ENCODE measurements at places on chromosomes 5 and 9. TPM values are rescaled to one million over a fixed set of nuclear protein-coding genes. Genes with fewer than 3 reads are reported as not detected.

DNA sequence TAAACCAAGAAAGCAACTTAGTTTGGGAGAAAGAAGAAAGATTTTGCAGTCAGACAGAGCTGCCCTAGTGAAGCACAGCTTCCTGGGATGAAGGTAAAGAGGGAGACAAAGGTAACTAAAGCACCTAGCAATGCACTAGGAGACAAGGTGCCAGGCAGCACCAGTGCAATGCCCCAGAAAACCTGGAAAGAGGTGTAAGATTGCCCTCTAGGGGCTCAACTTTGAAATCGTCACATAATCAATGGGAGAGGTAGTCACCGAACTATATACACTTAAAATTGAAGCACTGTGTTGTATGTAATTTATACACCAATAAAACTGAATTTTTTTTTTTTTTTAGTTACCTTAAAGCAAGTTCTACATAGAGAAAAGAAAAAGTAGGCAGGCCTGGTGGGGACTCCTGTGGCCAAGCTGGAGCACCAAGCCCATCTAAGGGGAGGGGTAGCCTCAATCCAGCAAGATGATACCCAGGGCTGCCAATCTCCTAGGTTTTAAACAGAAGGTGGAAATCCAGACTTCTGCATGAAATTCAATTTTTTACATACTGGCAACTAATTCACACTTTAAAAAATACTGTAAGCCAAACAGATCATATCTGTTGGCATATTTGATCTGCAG is 48.2 kb downstream of the CDK5RAP2 start:
- no peak overlapping the region for H3K4me3 ChIP-seq
- H3K27me3 ChIP-seq: no peaks in the 10 kb centered on the region
- no peaks in the 10 kb centered on the region for H3K4me1 ChIP-seq
- DNase-seq: no peak
- peaks cover 96% of the 10 kb centered on the region for H3K36me3 ChIP-seq

- no peak for DNase-seq
- no peaks in the 10 kb centered on the region for H3K4me1 ChIP-seq
- no peaks in the 10 kb centered on the region for H3K27me3 ChIP-seq
Observed at GRCh38 chr9:28834156-28834555, 1260.9 kb upstream of the C9orf72 start.

DNA sequence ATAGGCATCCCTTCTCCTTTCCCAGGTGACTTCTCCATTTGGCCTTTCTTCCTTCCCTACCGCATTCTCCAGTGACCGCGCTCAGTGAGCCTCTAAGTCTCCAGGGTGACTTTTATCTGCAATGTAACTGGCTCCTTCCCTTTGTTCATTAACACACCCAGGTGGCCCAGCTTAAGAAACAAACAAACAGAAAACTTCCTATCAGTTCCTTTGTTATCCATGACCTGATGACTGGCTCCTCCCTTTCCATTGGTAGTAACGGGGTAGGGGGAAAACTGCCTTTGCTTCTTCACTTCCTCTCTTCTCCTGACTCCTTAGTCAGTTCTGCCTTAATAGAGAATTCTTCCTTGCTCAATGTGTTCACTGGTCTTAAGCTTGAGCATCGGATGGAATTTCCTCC is 7.0 kb upstream of the SH3GL2 start:
- H3K27me3 ChIP-seq: no peaks in the 10 kb centered on the region
- H3K4me1 ChIP-seq: no peaks in the 10 kb centered on the region
- H3K27ac ChIP-seq: no peak overlapping the region
- H3K36me3 ChIP-seq: no peaks in the 10 kb centered on the region
- no peak overlapping the region for H3K4me3 ChIP-seq

DNA sequence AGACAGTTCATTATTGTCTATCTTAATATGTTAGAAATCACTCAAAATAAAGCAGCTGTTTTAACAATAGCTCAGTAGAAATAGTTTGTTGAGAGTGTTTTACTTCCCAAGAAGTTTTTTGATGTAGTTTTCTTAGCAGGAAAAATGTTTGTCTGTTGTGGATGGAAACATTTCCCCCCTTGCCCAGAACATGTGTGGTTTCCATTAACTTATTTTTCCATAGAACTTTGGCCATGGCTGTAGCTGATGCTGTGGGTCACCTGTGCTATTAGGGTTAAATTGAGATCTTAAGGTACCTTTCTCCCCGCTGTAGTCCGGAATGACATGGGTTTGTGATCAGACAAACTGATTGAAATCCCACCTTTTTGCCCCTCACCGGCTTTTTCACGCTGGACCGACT is 294.9 kb downstream of the FANCC start:
- no peaks in the 10 kb centered on the region for H3K4me1 ChIP-seq
- H3K27ac ChIP-seq: no peak overlapping the region
- no peak overlapping the region for H3K4me3 ChIP-seq
- H3K36me3 ChIP-seq: no peaks in the 10 kb centered on the region

- no peaks in the 10 kb centered on the region for H3K27me3 ChIP-seq
- DNase-seq: no peak
- no peaks in the 10 kb centered on the region for H3K4me1 ChIP-seq
- H3K36me3 ChIP-seq: no peaks in the 10 kb centered on the region
- no peak overlapping the region for H3K4me3 ChIP-seq
- H3K27ac ChIP-seq: no peak overlapping the region
Observed at GRCh38 chr5:161507591-161507990, 38.9 kb downstream of the GABRB2 start.

- H3K4me1 ChIP-seq: no peaks in the 10 kb centered on the region
- H3K36me3 ChIP-seq: no peaks in the 10 kb centered on the region
- no peak for DNase-seq
- H3K27ac ChIP-seq: no peak overlapping the region
Observed at GRCh38 chr5:112555197-112555596, 136.1 kb upstream of the EPB41L4A start.

DNA sequence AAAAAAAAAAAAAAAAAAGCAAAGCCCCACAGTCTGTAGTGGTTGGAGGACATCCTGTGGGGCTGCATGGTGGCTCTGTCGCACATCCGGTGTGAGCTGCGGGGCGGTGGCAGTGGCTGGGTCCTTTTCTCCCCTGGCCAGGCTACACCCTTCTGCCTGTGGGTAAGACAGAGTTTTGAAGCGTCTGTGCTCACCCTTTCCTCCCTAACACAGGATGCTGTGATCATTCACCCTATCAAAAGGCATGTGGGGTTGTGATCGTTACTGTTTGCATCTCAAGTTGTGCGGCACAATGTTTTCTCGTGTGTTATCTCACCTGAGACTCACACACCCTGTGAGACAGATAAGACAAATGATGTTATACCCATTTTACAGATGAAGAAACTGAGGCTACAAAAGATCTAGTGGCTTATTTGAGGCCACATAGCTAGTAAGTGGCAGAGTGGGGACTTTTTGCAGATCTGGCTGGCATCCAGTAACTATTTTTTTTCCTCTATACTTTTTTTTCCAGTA is 17.5 kb downstream of the IRF1 start:
- no peak overlapping the region for H3K27ac ChIP-seq
- no peak overlapping the region for H3K4me3 ChIP-seq
- H3K36me3 ChIP-seq: no peaks in the 10 kb centered on the region
- peaks cover 63% of the 10 kb centered on the region for H3K4me1 ChIP-seq
- H3K27me3 ChIP-seq: no peaks in the 10 kb centered on the region

GRCh38 chr5:95449460-95449859 is 58.3 kb downstream of the FAM81B start:
- H3K4me1 ChIP-seq: no peaks in the 10 kb centered on the region
- no peak for DNase-seq
- H3K27ac ChIP-seq: no peak overlapping the region
- no peaks in the 10 kb centered on the region for H3K27me3 ChIP-seq

- H3K36me3 ChIP-seq: no peaks in the 10 kb centered on the region
- DNase-seq: no peak
- no peak overlapping the region for H3K4me3 ChIP-seq
- no peaks in the 10 kb centered on the region for H3K4me1 ChIP-seq
- no peaks in the 10 kb centered on the region for H3K27me3 ChIP-seq
- H3K27ac ChIP-seq: no peak overlapping the region
Observed at GRCh38 chr9:79043916-79044315, 527.8 kb upstream of the TLE4 start.

DNA sequence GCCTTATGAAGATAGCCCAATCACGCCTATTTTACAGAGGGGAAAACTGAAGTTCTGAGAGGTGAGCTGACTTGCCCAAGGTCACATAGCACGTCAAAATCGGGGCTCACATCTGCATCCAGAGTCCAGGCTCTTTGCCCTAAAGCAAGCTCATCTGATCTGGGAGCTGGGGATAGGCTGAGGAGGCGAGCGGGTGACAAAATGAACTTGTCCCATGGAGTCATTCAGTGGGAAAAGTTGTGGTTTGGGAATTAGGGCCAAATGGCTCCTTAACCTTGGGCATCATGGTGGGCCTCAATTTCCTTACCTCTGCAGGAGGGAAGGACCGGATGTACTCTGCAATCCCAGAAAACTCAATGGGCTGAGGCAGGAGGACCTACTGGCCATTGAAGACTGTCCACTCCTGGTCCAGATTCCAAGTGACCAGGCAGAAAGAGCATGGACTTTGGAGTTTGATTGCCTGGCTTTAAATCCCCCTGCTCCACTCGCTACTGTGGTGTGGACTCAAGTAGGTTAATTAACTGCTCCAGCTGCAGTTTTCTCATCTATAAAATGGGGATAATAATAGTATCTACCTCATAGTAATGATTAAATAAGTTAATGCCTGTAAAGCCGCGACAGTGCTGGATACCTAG is 160.4 kb downstream of the RGS3 start:
- no peak for DNase-seq
- H3K27ac ChIP-seq: no peak overlapping the region
- no peaks in the 10 kb centered on the region for H3K27me3 ChIP-seq
- no peaks in the 10 kb centered on the region for H3K4me1 ChIP-seq
- no peak overlapping the region for H3K4me3 ChIP-seq

DNA sequence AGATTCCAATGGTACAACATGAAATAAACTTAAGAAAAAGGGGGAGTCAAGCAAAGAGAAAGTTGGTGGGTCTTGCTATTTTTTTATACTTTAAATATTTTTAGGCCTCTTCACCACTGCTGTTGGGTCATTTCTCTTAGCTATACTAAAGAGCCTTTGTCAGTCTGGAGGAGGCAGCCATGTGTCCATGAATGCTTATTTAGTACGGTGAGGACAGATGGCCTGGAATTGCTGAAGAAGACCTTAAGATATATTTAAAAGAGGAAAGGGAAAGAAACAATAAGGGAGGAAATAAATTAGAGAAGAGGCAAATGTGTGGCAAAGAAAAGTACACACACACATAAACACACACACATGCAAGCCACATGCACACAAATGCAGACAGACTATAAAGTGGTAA is 560.5 kb upstream of the MEF2C start:
- peaks cover 23% of the 10 kb centered on the region for H3K4me1 ChIP-seq
- no peak overlapping the region for H3K4me3 ChIP-seq
- no peak overlapping the region for H3K27ac ChIP-seq
- H3K36me3 ChIP-seq: no peaks in the 10 kb centered on the region
- DNase-seq: no peak
- H3K27me3 ChIP-seq: no peaks in the 10 kb centered on the region

GRCh38 chr5:41794471-41794870 is 75.8 kb downstream of the OXCT1 start:
- no peak for DNase-seq
- no peaks in the 10 kb centered on the region for H3K27me3 ChIP-seq
- no peak overlapping the region for H3K27ac ChIP-seq
- no peak overlapping the region for H3K4me3 ChIP-seq
- H3K4me1 ChIP-seq: no peaks in the 10 kb centered on the region
- no peaks in the 10 kb centered on the region for H3K36me3 ChIP-seq

GRCh38 chr9:30075022-30075421 is 2309.4 kb upstream of the ACO1 start:
- no peak for DNase-seq
- H3K27ac ChIP-seq: no peak overlapping the region
- H3K27me3 ChIP-seq: no peaks in the 10 kb centered on the region

DNA sequence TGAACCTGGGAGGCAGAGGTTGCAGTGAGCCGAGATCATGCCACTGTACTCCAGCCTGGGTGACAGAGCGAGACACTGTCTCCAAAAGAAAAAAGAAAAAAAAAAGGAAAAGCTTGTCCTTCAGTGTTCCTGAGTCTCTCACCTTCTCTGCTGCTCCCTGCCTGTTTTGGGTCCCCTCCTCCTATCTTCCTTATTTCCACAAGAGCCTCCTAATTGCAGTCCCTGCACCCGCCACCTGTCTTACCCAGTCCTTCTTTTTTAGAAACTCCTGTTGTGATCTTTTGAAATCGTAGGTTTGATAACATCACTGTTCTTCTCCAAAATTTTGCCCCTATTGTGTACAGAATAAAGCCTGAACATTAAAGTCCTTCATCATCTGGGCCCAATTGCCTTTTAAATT is 234.9 kb downstream of the SH3GL2 start:
- no peaks in the 10 kb centered on the region for H3K36me3 ChIP-seq
- H3K4me3 ChIP-seq: no peak overlapping the region
- no peak for DNase-seq
- no peaks in the 10 kb centered on the region for H3K27me3 ChIP-seq

DNA sequence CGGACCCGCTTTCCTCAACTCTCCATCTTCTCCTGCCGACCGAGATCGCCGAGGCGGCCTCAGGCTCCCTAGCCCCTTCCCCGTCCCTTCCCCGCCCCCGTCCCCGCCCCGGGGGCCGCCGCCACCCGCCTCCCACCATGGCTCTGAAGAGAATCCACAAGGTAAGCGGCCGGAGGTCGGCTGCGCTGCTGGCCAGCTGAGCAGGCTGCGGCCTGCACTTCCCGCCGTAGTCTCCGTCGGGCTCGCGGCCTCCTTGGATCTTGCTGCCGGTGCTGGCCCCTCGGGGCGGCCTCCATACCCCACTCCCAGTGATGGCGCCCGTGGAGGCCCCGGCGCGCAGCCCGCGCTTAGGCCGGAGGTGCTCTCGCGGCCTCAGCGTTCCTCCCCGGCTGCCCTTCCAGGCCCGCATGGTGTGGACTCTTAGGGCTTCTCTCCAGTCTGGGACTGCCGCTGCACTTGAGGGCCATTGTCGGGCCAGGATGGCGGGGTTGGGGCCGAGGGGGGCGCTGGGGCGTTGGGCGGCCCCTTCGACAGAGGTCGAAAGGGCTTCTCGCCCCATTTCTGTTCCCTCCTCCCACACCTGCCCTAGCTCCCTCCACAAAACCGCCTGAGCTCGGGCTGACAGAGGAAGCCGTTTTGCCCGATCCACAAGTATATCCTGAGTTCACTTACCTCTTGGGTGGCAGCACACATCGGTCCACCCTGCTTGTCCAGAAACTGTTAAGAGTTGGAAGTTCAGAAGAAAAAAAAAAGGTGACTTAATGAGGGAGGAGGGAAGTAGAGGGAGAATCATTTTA is 714 bp downstream of the UBE2D2 start:
- H3K27me3 ChIP-seq: no peaks in the 10 kb centered on the region
- DNase-seq: peak; percentile 29
- H3K27ac ChIP-seq: peak overlapping the region; percentile 91
- H3K36me3 ChIP-seq: no peaks in the 10 kb centered on the region

Gene OR1N1
- not detected for polyA plus RNA-seq

Gene CKS2
- 12.3 TPM for polyA plus RNA-seq

Gene ATG12
- 101 TPM for polyA plus RNA-seq

Gene DCP2
- polyA plus RNA-seq: 24.0 TPM

Gene SIMC1
- polyA plus RNA-seq: 3.7 TPM

Gene RORB
- not detected for polyA plus RNA-seq

Gene PCDHGA7
- not detected for polyA plus RNA-seq

Gene DRD1
- not detected for polyA plus RNA-seq

Gene N4BP3
- not detected for polyA plus RNA-seq

Gene SCGB3A2
- polyA plus RNA-seq: 9.3 TPM

Data from CD14-positive monocyte (primary cell).